Mesenchymal stem cell (in vitro differentiated cells and primary cell): ENCODE measurements at places on chromosomes 2 and 18.

GRCh38 chr2:177629357-177630024 is 236.9 kb downstream of the AGPS start:
- DNase-seq = no peak
- no peaks in the 10 kb centered on the region for H3K4me1 ChIP-seq
- H3K4me3 ChIP-seq = no peak overlapping the region
- no peak overlapping the region for H3K27ac ChIP-seq

DNA sequence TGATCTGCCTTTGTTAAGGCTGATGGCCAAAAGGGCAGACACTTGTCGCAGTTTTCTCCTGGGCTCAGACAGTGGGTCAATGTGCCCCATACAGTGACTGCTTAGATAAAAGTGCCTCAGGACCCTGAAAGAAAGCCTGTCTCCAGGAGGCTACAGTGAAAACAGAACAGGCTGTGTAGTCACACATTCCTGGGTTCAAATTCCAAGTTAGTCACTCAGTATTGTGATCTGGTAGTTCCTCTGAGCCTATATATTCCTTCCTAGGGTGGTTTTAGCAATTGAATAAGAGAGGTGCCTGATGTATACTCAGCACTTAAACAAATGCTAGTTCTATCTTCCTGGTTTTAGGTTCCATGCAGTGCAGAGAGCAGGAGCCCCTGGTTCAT is 54.4 kb downstream of the RPL37A start:
- no peaks in the 10 kb centered on the region for H3K36me3 ChIP-seq
- DNase-seq = peak; percentile 17
- H3K27me3 ChIP-seq = no peaks in the 10 kb centered on the region
- H3K27ac ChIP-seq = no peak overlapping the region

DNA sequence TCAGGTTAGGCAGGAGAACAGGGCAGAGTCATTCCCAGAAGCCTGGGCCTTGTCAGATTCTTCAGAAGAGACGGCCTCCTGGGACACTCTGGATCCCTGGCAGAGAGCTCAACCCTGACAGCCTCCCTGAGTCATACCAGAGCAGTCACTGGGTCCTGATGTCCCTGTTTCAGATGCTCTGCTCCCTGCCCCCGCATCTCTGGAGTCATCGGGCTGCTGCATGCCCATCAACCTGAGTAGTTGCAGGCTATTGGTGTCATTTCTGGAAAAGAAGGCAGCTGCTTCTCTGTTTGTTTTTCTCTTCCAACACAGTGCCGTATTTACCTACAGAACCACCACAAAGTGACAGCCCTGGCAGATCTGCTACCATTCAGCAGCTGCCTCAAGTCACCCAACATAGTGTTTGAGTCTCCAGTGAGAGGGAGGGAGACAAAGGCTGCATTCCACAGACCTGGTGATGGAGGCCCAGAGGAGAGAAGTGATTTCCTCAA is 145.1 kb downstream of the B3GNT2 start:
- H3K4me3 ChIP-seq = no peak overlapping the region
- peak; percentile 60 for DNase-seq
- H3K27ac ChIP-seq = no peak overlapping the region
- peaks cover 5% of the 10 kb centered on the region for H3K4me1 ChIP-seq

- no peak overlapping the region for H3K4me3 ChIP-seq
- no peak overlapping the region for H3K27ac ChIP-seq
- no peaks in the 10 kb centered on the region for H3K27me3 ChIP-seq
- no peak for DNase-seq
Observed at GRCh38 chr2:190625691-190626090, 23.2 kb upstream of the NAB1 start.

- H3K4me1 ChIP-seq = no peaks in the 10 kb centered on the region
- H3K4me3 ChIP-seq = no peak overlapping the region
- no peak for DNase-seq
- no peaks in the 10 kb centered on the region for H3K27me3 ChIP-seq
- H3K36me3 ChIP-seq = no peaks in the 10 kb centered on the region
- no peak overlapping the region for H3K27ac ChIP-seq
Observed at GRCh38 chr2:214575030-214575429, 164.2 kb downstream of the VWC2L start.

- H3K36me3 ChIP-seq = no peaks in the 10 kb centered on the region
- H3K27ac ChIP-seq = no peak overlapping the region
- H3K4me1 ChIP-seq = no peaks in the 10 kb centered on the region
- no peaks in the 10 kb centered on the region for H3K27me3 ChIP-seq
- H3K4me3 ChIP-seq = no peak overlapping the region
Observed at GRCh38 chr2:216932113-216932862, 72.4 kb upstream of the TNP1 start.

GRCh38 chr2:172239944-172240590 is 137.4 kb upstream of the DLX2 start:
- H3K27me3 ChIP-seq = peaks cover 23% of the 10 kb centered on the region
- no peak overlapping the region for H3K4me3 ChIP-seq
- H3K36me3 ChIP-seq = no peaks in the 10 kb centered on the region

DNA sequence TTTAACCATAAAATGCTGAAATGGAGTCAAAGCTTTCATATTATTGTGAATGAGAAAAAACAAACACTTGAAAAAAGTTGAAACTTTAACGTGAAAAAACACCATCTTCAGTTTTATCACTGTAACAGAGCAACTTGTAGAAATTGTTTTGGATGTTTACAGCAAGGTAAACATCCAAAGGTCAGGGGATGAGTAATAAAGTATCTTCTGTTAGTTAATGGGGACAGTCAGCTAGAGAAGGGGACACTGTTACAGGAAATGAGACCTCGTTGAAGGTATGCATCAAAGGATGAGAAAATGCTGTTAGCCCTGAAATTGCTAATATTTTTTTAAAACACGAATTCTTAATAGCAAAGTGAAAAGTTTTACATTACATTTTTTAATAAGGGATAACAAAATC is 2.9 kb downstream of the RHBDD1 start:
- H3K27ac ChIP-seq = no peak overlapping the region
- no peaks in the 10 kb centered on the region for H3K36me3 ChIP-seq
- DNase-seq = peak; percentile 41
- no peaks in the 10 kb centered on the region for H3K27me3 ChIP-seq

DNA sequence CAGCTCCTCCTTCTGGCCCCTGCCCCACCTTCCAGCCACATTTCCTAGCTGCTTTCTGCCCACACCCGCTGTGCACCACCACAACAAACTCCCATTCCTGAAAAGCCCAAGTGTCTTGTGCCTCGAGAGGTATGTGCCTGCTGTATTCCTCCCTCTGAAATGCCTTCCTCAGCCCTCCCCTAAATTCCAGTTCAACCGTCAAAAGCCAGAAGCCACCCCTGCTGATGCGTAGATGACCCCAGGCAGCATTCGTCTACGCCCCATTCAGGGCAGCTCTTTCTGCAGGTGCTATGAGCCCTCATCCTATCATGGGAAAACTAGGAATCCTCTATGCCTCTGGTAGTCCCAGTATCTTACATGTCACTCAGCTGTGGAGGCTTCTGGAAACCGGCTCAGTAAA is 71.7 kb downstream of the DNMT3A start:
- peaks cover 10% of the 10 kb centered on the region for H3K4me1 ChIP-seq
- DNase-seq = no peak
- H3K27me3 ChIP-seq = no peaks in the 10 kb centered on the region
- no peak overlapping the region for H3K27ac ChIP-seq
- no peak overlapping the region for H3K4me3 ChIP-seq

DNA sequence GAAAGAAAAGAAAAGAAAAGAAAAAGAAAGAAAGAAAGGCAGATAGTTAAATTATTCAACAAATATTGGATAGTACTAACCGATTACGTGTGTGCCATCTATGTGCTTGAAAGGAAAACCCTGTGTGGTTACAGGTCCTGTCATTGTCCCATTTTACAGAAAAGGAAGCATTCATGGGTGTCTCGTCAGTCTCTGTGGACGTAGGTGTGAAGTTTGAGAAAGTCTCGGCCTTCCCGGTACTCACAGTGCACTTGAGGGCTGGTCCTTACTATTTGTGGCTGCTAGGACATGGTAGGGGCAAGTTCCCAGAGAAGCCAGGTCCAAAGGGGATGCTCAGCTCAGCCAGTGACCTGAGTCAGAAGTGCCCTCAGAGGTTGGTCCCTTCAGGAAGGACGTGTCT is 19.3 kb downstream of the SH3YL1 start:
- no peaks in the 10 kb centered on the region for H3K27me3 ChIP-seq
- H3K27ac ChIP-seq = no peak overlapping the region
- H3K36me3 ChIP-seq = peaks cover 14% of the 10 kb centered on the region
- H3K4me3 ChIP-seq = no peak overlapping the region

- no peaks in the 10 kb centered on the region for H3K36me3 ChIP-seq
- H3K4me3 ChIP-seq = no peak overlapping the region
- DNase-seq = no peak
Observed at GRCh38 chr2:216934151-216934550, 74.3 kb upstream of the TNP1 start.

- peaks cover 3% of the 10 kb centered on the region for H3K4me1 ChIP-seq
- DNase-seq = no peak
Observed at GRCh38 chr2:152682663-152683062, 34.6 kb downstream of the PRPF40A start.

DNA sequence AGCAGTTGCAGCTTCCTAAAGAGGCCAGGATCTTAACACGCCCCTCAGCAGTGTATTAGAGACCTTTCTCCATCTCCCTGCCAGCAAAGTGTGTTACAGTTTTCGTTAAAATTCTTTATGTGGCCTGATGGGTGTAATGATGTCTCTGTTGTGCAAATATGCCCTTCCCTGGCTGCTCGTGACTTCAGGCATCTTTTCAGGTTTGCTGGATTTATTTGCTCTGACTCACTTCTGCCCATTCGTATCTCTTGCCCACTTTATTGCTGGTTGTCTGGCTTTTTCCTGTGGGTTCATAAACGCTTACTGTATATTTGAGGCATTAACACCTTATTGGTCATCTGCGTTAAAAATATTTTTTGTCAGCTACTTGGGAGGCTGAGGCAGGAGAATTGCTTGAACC is 134.5 kb downstream of the ASB1 start:
- no peaks in the 10 kb centered on the region for H3K27me3 ChIP-seq
- no peaks in the 10 kb centered on the region for H3K4me1 ChIP-seq
- H3K27ac ChIP-seq = no peak overlapping the region
- no peak overlapping the region for H3K4me3 ChIP-seq
- no peaks in the 10 kb centered on the region for H3K36me3 ChIP-seq

DNA sequence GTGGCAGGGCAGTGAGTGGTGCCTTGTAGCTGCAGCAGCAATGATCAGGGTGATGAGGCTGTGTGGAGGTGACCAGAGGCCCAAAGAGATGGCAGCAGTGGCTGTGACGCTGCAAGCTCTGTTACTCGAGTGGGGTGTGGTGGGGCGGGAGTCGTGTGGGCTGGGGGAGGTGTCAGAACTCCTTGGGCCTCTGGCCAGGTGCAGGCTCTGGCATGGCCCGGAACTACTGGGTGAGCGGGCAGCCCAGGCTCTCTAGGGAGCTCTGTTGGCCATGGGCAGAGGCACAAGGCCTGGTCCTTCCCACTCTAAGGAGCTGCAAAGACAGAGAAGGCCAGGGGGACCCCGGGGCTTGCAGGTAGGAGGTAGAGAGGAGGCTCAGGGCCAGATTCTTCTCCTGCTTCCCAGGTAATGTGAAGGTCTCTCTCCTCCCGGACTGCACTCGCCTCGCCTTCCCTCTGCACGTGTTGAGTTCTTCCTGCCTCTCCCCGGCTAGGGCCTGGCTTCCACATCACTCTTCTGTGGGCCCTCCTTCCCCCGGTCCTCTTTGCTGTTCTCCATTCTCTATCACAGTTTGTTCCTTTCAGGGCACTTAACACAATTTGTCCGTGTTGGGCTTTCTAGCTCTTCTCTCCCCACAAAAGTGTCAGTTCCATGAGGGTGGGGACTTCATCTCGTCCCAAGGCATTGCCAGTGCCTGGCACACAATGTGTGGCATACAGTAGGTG is 114.8 kb downstream of the MCFD2 start:
- peaks cover 29% of the 10 kb centered on the region for H3K36me3 ChIP-seq
- H3K4me1 ChIP-seq = peaks cover 13% of the 10 kb centered on the region
- no peaks in the 10 kb centered on the region for H3K27me3 ChIP-seq

GRCh38 chr2:165015052-165015642 is 59.8 kb upstream of the SLC38A11 start:
- no peak overlapping the region for H3K4me3 ChIP-seq
- H3K36me3 ChIP-seq = no peaks in the 10 kb centered on the region
- H3K27me3 ChIP-seq = peaks cover 5% of the 10 kb centered on the region
- H3K4me1 ChIP-seq = no peaks in the 10 kb centered on the region
- H3K27ac ChIP-seq = no peak overlapping the region

DNA sequence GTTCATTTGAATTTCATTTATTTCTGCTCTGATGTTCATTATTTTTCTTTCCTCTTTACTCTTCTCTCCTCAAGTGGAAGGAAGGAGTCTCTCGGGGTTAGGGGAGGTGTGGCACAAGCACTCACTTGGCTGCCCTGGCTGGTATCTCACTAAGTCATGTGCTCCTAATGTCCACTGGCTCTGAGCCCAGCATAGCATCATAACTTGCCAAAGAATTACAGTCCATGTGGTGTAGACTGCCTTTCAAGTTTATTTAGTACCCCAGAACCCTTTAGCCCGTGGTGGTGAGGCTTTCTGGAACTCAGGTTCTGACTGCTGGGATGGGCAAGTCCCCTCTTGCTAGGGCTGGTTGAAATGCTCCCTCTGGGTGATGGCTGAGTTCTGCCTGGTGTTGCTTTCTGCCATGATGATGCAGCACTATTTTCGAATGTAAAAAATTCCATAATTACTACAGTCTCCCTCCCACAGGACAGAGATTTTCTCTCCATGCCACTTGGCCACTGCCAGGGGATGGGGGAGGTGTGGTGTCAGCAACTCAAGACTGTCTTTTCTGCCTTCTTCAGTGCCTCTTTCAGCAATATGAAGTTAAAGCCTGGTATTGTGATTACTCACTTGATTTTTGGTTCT is 22.2 kb downstream of the SPAG16 start:
- peaks cover 67% of the 10 kb centered on the region for H3K36me3 ChIP-seq
- DNase-seq = peak; percentile 43
- no peaks in the 10 kb centered on the region for H3K4me1 ChIP-seq
- no peaks in the 10 kb centered on the region for H3K27me3 ChIP-seq
- no peak overlapping the region for H3K27ac ChIP-seq

DNA sequence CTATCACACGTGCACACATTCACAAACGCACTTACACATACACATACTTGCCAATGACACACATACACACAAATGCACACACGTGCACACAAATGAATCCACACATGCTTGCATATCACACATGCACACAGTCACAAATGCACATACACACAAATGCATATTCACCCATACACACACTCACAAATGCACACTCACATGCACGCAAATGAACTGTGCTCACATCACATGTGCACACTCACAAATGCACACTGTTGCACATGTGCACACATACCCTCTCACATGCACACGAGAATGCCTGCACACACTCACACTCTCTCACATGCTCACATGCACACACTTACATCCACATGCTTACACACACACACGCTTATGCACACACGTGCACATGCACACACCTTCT is 368.1 kb downstream of the EIPR1 start:
- H3K36me3 ChIP-seq = no peaks in the 10 kb centered on the region
- DNase-seq = no peak
- H3K27me3 ChIP-seq = no peaks in the 10 kb centered on the region
